ENCODE measurements at places on chromosomes 11 and 22.
A peak's percentile ranks its signal among the peaks of the same experiment; 100 is the strongest.

DNA sequence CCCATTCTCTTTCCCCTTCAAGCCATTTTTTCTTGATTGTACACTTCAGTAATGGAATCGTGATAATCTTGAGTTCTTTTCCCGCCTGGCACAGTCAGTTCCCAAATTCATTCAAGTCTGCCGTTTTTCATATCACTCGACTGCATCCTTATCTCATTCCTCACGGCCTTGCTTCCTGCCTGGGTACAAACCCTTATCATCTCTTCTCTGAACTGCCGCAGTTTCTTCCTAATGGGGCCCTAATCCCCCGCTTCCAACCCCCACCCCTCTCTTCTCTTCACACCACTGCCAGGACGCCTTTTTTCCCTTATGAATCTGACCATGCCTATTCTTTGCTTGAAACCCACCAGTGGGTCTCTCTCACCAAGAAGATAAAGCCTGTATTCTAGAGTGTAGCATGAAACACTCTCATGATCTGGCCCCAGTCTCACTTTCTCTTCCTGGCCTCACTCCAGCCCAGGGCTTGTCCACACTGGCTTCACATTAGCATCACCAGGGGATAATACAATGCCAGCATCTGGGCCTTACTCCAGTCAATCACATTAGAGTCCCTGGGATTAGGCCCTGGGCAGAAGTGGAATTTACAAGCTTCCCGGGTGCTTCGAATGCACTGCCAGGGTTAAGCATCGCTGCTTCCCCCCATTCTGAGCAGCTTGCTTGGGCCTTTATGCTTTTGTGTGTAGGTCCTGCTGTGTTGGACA is 102.1 kb downstream of the FBXO7 start:
- DNase-seq, result no peak

GRCh38 chr11:26443617-26444016 is 111.7 kb downstream of the ANO3 start:
- no peak for DNase-seq

DNA sequence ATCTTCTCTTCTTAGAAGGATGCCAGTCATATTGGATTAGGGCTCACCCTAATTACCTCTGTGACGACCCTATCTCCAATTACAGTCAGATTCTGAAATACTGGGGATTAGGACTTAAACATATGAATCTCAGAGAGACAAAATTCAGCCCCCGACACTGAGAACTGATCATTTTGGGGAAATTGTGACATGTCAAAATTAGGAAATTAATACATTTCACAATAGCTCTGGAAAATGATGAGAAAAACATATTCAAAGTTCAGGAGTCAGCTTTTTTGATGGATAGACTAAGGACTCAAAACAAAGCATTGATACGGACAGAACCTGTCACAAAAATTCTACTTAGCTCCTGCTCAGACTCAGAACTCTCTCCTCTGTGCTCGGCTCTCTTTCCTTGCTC is 40.8 kb downstream of the COMMD9 start:
- DNase-seq, result no peak

- DNase-seq, result no peak
Measured at GRCh38 chr11:130313383-130314183, 1.1 kb downstream of the ZBTB44 start.

- DNase-seq, result peak; percentile 40
Measured at GRCh38 chr11:116895048-116895757, 57.8 kb upstream of the APOA1 start.

- DNase-seq, result no peak
Measured at GRCh38 chr11:19730373-19730772, 17.7 kb downstream of the NAV2 start.

DNA sequence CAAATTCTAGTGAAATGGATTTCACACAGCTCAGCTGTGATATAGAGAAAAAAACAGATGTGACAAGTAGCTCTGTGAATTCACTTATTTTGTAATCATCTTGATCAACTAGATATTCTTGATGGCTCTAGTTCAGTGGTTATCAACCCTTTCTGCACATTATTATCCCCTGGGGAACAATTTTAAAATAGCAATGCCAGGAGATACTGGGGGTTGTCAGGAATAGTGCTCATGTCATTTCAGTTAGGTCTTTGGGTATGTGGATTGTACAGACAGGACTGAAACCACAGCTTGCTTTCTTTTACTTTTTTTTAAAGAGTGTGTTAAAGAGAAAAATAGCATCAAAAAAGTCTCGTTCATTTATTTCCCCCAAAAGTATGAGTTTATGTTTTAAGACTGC is 269.0 kb upstream of the PDGFD start:
- DNase-seq, result no peak

GRCh38 chr11:87851827-87852226 is 323.4 kb downstream of the RAB38 start:
- DNase-seq, result no peak

DNA sequence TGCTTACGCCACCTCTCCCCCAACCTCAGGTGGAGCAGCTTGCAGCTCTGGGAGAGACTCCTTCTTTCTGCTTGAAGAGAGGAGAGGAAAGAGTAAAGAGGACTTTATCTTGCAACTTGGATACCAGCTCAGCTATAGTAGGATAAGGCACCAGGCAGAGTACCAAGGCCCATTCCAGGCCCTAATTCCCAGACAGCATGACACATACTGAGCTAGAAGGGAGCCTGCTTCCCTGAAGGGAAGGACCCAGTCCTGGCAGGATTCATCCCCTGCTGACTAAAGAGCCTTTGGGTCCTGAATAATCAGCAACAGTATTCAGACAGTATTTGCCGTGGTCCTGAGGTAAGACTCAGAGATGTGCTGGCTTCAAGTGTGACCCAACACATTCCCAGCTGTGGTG is 41.4 kb downstream of the PPME1 start:
- DNase-seq, result no peak

- DNase-seq, result no peak
Measured at GRCh38 chr11:7512525-7513233, 1.1 kb upstream of the PPFIBP2 start.

GRCh38 chr11:90234977-90235376 is 12.1 kb upstream of the CHORDC1 start:
- DNase-seq, result no peak

DNA sequence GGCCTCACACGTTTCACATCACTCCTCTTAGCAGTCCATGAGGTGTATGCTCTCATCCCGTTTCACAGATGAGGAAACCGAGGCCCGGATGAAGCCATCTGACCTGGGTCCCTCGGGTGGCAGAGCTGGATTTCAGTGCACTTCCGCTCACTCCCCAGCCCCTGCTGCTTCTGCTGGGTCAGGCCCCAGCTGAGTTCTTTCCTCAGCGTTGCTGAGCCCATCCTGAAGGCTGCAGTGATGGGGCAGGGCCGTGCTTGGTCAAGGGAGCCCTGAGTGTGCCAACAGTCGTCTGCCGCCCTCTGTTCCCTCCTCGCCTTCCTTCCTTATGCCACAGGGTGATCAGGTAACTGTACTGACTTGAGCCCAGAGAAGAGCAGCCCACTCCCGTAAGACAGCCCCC is 12.1 kb downstream of the TRMU start:
- no peak for DNase-seq

DNA sequence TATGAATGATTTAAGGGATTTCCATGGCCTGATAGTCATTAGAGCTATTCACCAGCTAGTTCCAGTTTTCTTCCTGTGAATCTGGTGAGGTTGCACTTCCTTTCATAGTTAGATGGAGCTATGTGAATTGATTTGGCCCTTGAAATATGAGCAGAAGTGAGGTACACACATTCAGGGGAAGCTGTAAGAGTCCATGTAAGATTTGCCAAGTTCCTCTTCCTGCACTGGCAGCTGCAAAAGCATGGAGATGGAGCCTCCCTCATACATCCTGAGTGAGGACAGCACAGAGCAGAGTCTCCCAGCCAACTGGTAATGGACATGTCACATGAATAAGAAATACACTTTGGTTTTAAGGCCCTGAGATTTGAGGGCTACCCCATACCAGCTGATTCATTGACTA is 111.7 kb downstream of the CD44 start:
- no peak for DNase-seq

DNA sequence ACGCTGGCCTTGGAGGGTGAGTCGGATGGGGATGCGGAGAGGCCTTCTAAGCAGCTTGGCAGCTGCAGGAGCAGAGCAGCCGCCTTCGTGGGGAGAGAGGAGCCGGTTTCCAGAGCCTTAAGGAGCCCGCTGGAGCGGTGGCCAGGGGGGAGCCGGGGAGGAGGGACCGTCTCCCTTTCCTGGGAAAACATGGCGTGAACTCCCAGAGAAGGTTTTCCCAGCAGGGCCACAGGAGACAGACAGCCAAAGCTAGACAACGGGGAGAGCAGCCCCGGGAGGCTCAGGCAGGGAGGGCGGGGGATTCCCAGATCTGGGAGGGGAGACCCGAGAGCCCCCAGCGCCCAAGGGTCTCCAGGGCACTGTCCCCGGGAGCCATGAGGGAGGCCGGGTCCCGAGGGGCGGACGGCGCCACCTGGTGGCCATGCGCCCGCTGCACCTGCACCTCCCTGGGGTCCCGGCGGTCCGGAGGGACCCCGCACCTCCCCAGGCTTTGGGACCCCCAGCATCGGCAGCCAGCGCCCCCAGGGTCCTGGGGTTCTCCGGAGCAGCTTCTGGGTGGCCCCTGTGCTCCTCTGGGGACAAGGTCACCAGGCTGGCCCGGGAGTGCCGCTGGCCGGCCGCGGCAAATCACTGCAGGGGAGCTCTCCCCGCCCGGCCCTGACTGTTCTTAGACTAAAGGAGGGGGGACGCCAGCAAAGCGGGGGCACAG is 2.4 kb upstream of the SYT8 start:
- no peak for DNase-seq

GRCh38 chr22:45866126-45866645 is 110.8 kb downstream of the WNT7B start:
- no peak for DNase-seq

DNA sequence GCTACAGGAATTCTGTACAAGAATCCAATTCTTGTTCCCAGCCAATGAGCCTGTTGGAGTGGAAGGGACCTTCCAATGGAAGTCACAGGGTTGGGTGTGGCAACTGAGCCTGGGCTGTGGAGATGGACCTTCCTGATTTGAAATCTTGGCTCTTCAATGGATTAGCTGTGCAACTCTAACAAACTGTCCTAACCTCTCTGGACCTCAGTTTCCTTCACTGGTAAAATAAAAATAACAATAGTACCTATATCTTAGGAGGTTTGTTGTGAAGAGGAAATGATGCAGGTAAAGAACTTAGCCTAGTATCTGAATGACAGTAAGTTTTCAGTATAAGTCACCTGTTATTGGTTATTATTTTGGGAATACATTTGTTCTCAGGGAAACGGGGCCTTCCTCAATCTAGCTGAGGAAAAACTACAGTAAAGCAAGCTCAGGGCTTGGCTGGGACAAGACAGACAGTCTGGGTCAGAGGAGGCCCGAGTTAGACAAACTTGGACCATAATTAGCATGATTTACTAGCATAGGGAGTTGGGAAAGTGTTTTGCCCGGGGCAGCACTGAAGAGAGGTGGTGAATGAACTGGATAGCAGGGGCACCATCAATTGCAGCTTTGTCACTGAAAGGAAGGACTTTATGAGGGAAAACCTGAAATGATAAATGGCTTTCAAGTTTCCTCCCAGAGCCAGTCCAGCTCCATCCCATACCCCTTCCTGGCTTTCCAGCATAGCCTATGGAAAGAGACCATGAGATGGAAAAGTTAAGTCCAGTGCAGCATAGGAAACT is 13.7 kb downstream of the ELF5 start:
- no peak for DNase-seq

DNA sequence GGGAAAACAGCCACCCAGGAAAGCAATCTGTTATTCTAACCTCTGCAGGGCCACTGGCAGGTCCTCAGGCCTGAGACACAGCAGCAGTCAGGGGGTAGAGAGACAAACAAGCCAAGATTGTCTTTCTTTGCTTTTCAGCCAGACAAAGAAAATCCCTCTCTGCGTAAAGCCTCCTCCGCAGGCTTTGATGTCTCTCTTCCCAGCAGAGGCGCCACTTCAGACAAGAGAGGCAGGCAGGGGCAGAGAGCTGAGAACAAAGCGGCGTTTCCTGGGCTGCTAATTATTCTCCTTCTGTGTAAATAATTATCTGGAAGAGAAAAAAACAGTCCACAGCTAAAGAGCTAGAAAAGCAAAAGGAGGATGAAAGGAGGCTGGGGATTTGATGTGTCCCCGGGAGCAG is 102.7 kb upstream of the SEZ6L start:
- DNase-seq, result peak; percentile 30

DNA sequence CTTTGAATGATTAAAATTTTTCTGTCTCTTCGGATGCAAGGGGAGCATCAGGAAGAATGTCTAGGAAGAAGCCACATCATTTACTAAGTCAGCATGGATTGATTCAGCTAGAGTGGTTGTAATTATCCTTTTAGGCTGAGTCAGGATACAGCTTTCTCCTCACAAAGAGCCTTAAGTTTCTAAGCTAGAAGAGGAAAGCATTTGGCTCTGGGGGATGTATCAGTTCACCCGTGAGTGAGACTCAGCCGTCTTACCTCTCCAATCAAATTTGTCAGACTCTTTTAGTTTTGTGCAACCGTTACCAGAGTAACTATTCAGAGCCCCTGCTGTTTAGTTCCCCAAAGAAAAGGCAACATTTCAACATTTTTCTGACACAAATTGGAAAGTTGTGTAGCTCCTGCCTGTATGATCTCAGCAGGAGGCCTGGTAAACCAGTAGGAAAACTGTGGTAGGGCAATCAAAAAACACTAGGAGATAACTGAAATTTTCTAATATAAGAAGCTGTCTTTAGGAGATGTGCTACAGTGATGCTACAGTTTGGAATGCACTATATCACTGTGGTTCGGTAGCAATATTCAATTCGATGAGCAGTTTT is 432.4 kb upstream of the LUZP2 start:
- no peak for DNase-seq

- no peak for DNase-seq
Measured at GRCh38 chr11:12725863-12726682, 51.9 kb downstream of the TEAD1 start.

- no peak for DNase-seq
Measured at GRCh38 chr22:20979940-20980453, 2.1 kb upstream of the LZTR1 start.

GRCh38 chr11:72812604-72812966 is 1.6 kb upstream of the ATG16L2 start:
- no peak for DNase-seq

DNA sequence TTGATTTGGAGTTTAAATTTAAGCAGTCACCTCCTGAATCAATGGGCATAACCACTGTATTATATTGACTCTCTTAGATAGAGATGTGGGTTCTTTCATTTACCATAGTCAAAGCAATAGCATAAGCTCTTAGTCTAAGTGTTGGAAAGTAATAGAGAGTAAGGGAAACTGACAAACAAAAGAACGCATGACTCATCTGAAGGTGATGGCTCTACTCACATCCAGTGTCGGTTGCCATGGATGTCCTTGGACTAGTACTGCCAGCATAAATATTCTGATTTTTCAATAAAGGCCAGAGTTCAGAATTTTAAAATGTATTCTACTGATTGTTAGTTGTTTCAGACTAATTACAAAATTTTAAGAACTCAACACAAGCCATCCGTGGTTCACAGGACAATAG is 444.9 kb upstream of the DDI1 start:
- DNase-seq, result no peak

GRCh38 chr11:119904531-119905035 is 175.6 kb upstream of the NECTIN1 start:
- DNase-seq, result no peak

GRCh38 chr11:30358536-30358935 is 35.6 kb downstream of the ARL14EP start:
- no peak for DNase-seq

Data from iPS DF 19.7 (cell line).